Kidney (tissue), 22 donors: ENCODE measurements at places on chromosomes 4 and X.

- DNase-seq = no peak
These were observed 3.9 kb upstream of the MFAP3L start for GRCh38 chr4:170030121-170030520.

- DNase-seq = peak; percentile 56
These were observed 1.0 kb downstream of the SCD5 start for GRCh38 chr4:82797405-82798111.

- DNase-seq = no peak
These were observed 94.1 kb upstream of the TLR2 start for GRCh38 chr4:153589703-153590595.

DNA sequence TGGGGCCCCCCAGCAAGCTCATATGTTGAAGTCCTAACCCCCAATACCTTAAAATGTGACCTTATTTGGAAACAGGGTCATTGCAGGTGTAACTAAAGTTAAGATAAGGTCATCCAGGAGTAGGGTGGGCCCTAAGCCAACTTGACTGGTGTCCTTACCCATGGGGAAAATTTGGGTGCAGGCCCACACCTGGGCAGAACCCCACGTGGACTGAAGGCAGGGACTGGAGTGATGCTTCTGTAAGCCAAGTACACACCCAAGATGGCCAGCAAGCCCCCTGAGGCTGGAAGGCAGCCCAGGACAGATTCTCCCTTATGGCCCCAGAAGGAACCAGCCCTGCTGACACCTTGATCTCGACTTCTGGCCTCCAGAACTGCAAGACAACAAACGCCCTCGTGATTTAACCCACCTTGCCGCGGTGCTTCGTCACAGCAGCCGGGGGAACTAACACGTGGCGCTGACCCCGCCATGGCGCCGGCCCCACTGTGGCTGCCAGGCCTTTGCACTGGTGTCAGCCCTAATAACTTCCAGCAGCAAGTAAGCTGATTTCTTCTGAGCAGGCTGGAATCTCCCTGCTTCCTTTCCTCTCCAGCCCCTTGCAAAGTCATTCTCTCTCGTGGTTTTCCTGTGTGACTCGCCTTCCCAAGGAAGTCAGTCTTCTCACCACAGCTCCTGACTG is 23.2 kb upstream of the MXD4 start:
- peak; percentile 37 for DNase-seq

DNA sequence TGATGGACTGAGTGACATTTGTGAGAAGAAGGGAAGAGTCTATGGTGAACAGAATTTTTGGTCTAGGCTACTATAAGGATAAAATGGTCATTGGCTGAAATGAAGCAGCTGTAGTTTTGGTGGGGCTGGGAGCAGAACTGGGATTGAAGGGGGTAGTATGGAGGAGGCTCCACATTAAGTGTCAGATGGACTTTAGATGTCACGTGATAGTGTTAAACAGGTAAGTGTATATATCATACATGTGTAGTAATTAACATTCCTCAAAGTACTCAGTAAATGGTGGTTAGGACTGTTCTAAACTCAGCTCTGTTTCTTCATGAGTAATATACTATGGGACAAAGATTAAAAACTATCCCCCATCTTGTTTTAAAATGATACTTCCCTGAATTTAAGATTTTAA is 947.9 kb downstream of the PDHA2 start:
- no peak for DNase-seq

- DNase-seq = no peak
These were observed 28.6 kb downstream of the ANK2 start for GRCh38 chr4:113078066-113078465.

GRCh38 chrX:3231766-3232165 is 114.7 kb downstream of the MXRA5 start:
- no peak for DNase-seq

DNA sequence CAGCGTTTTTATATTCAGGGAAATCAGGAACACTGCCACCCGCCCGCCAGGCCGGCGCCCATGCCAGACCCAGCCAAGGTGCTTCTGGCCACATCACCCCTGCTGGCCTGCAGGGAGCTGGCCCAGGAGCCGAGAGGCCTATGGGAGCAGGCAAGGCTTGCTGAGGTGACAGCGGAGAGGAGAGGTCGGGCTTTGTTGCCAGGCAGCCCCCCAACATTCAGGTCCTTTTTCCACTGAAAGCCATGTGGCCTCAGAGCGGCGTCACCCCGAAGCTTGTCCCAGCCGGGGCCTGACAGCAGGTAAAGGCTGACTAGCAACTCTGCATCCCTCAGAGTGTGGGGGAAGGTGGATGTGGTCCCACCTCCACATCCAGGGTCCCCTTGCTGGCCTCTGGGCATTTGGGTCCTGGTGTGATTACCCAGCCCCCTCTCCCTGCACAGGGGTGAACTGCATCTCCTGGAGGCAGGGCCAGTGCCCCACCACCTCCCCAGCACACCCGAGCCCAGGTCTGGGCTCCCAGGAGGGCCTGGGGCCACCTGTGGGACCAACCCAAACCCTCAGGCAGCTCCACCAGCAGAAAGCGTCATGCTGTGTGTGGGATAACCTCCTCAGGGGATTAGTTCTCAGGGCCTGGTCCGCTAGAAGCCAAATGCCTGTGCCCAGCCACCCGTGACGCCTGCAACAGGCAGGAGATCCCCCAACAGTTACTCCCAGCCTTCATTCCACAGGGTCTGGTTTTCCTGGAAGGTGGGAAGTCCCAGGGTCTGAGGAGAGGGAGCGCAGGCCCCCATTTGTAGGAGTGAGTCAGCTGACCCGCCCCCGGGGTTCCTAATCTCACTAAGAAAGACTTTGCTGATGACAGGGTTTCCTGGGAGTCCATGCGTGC is at the start of gene PDE6B:
Gene PDE6B (plus strand): TSS at position 869 of the 886 bp plus-strand sequence. CDS start 54 bp downstream, outside the sequence.
- peak; percentile 90 for DNase-seq

- no peak for DNase-seq
These were observed 98.6 kb upstream of the GPM6A start for GRCh38 chr4:175910700-175911099.

DNA sequence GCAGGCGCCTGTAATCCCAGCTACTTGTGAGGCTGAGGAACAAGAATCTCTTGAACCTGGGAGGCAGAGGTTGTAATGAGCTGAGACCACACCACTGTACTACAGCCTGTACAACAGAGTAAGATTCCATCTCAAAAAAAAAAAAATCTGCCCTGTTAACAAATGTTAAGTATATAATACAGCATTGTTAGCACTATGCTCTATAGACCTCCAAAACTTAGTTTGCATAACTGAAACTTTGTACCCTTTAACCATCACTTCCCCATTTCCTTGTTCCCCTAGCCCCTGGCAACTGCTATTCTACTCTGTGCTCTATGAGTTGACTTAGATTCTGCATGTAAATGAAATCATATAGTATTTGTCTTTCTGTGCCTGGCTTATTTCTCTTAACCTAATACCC is 76.7 kb downstream of the TAB3 start:
- no peak for DNase-seq

- DNase-seq = no peak
These were observed 97.6 kb downstream of the CPE start for GRCh38 chr4:165476214-165477098.

DNA sequence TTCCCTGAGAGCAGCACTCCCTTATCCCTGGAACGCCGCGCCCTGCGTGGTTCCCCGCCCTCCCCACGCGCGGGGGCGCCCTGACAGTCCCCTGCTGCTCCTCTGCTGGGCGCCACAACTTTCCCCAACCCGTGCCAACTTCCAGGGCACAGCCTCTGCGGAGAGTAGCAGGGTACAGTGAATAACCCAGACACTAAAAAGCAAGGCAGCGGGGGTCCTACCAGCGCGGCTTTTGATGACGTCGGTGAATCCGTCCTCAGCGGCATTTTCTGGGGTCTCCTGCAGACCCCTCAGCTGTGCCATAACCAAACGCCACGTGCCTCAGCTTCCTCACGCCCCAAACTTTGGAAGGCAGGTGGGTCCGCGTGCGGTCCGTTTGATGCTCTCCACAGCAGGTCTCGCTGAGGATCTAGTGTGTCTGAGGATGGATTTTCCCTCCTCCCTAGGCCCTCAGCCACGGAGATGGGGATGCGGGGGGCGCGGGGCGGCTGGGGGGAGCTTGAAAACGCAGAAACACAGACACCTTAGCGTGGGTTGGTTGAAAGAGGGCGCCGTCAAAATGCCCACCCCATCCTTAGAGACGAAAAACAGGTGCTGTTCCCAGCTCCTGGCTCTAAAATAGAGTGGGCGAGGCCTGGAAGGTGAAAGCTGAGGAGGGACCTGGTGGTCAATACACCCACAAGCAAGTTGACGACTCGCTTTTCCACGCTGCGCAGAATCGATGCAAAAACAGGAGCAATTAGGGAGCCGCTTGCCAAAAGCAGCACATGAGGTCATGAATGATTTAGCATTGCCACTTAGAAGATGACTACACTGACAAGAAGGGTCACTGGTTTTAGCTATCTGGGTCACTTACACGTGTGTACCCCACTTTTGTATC is 405.6 kb downstream of the FAM47A start:
- DNase-seq = no peak

DNA sequence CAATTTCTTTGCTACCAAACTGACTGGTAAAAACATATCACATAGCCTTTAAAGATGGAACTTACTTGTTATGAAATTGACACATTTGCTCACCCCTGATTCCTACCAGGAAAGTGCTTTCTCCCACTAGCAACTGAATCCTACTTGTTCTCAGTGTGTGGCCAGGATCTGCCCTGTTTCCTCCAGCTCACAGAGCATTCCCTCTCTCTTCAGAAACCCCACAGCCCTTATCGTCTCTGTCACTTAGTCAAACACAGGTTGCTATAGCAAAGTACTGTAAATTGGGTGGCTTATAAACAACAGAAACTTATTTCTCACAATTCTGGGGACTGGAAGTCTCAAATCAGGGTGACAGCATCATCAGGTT is 265.2 kb upstream of the BOD1L1 start:
- DNase-seq = no peak

DNA sequence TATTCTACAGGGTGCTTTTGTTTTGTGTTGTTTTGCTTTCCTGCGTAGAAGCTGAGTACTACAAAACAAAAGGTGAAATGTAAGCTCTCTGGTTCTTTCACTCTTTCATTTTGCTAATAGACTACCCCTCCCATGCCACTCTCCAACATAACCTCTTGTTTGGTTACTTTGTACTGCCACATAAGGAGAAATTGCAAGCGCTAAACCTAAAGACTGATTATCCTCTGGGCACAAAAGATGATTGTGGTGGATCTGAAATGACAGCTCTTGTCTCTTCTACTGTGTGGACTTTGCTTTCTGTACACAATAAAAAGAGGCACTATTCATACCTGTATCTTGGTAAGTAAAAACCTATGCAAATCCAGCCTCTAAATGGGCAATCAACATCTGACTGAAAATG is 5.3 kb downstream of the MBNL3 start:
- DNase-seq = no peak

GRCh38 chr4:7721984-7722551 is 217.6 kb downstream of the AFAP1 start:
- no peak for DNase-seq

DNA sequence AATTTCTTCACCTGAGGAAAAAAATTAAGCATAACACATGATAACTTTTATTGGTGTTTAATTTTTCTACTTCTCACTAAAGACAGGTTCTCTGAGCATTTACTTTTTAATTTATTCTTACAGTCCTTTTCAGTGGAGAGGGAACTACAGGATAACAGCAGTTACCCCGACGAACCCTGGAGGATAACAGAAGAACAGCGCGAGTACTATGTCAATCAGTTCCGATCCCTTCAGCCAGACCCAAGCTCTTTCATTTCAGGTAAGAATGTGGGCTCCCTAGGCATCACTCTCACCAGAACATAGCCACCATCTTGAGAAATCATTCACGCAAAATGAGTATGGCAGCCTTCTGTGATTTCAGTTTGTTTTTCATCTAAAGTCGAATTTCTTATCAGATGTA is 100.8 kb downstream of the REPS2 start:
- no peak for DNase-seq

GRCh38 chr4:69800599-69800998 is 40.2 kb upstream of the SULT1B1 start:
- no peak for DNase-seq

GRCh38 chr4:133581996-133582619 is 433.0 kb downstream of the PCDH10 start:
- DNase-seq = no peak

GRCh38 chr4:17964576-17964975 is 57.0 kb downstream of the LCORL start:
- DNase-seq = no peak

DNA sequence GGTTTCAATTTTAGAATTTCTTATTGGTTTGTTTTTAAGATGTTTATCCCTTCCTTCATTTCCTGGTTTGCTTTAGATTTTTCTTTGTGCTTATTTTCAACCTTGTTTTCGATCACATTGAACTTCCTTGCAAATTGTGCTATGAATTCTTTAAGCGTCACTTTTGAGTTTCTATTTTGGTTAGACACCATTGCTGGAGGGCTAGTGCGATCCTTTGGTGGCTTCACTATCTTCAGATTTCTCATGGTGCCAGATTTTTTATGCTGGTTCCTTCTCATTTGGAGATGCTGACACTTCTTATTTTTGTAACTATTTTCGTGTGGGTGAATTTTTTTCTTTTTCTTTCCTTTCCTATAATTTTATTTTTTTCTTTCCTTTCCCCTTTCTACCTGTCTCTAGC is 227.2 kb upstream of the HDX start:
- no peak for DNase-seq

GRCh38 chrX:17380221-17380620 is 5.2 kb downstream of the NHS start:
- DNase-seq = no peak
